ENCODE measurements at places on chromosomes 16 and 17.
A peak's percentile ranks its signal among the peaks of the same experiment; 100 is the strongest.

GRCh38 chr17:20234276-20234675 is 225.1 kb downstream of the SPECC1 start:
- no peak for DNase-seq

DNA sequence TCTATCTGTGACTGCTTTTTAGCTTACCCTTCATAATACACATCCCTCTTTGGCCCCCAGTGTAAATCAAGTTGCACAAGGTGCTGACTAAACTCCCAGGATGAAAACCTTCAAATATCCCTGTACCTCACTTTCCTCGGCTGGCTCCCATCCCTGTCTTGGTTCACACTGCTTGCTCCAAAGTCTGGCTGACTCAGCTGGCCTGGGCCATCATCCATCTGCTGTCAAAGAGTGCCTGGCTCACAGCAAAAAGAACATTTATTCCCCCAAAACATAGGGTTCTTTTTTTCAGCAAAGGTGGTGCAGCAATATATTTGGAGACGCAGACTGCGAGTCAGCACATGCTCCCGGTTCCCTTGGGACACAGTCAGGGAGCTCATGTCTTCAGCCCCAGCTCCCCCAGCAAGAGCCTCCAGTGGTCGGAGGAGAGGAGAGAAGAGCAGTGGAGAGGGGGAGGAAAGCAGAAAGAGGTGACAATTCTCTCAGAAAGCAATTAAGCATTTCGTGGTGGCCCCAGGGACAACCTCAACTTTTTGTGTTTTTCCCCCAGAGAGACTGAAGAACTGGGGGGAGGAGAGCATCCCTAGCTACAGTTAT is 26.1 kb downstream of the GPR142 start:
- DNase-seq, result no peak

DNA sequence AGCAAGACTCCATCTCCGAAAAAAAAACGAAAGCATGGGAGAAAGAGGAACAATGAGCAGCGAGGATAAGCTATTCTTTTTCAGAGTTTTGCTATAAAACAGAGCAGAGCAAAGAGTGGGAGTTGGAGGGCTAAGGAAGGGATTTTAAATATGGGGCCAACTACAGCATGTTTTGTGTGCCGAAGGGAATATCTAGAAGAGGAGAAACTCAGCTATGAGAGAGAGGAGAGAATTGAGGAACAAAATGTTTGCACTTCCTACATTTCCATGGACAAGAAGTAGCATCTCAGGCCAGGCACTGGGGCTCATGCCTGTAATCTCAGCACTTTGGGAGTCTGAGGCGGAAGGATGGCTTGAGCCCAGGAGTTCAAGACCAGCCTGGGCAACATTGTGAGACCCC is 13.1 kb upstream of the GRB2 start:
- DNase-seq, result no peak

DNA sequence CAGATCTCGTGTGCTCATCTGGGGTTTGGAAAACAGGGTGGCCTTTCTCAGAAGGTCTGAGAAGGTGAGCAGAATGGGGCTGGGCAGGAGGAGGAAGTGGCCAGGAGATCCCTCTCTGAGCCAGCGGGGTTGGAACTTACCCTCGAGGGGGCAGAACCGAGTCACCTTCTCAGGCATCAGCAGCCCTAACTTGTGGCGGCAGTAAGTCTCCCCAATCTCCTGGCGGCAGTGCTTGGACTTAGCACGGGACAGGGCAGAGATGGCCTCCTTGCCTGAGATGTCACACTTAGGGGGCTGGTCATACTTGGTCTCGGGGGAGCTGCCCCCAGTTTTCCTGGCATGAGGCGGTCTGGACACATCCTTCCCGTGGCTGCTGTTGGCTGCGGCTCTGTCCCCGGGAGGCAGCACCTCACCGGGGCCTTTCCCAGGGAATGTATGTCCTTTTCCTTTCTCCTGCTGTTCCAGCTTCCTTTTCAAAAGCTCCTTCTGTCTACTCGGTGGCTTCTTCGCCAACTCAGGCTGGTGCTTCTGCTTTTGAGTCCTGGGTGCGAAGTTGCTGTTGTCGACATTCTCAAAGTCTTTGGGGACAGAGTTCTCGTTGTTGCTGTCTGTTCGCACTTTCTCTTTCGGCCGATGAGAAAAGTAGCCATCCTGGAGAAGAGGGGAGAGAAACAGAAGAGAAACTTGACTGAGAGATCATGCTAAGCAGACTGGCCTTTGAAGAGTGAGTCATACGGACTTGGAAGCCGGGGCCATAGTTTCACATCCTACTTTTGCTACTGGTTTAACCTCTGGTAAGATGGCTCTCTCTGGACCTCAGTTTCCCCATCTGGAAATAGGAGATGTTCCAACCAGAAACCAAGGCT is 211.7 kb downstream of the XYLT1 start:
- no peak for DNase-seq

- no peak for DNase-seq
Observed at GRCh38 chr17:44203731-44204440, 4.2 kb upstream of the ATXN7L3 start.

GRCh38 chr17:3512505-3513171 is 36.8 kb downstream of the ASPA start:
- no peak for DNase-seq

GRCh38 chr17:49647256-49647585 is 30.7 kb downstream of the SPOP start:
- no peak for DNase-seq

GRCh38 chr16:67951485-67951884 is 7.6 kb upstream of the LCAT start:
- no peak for DNase-seq

- DNase-seq, result no peak
Observed at GRCh38 chr17:19014628-19015215, 10.2 kb upstream of the FAM83G start.

DNA sequence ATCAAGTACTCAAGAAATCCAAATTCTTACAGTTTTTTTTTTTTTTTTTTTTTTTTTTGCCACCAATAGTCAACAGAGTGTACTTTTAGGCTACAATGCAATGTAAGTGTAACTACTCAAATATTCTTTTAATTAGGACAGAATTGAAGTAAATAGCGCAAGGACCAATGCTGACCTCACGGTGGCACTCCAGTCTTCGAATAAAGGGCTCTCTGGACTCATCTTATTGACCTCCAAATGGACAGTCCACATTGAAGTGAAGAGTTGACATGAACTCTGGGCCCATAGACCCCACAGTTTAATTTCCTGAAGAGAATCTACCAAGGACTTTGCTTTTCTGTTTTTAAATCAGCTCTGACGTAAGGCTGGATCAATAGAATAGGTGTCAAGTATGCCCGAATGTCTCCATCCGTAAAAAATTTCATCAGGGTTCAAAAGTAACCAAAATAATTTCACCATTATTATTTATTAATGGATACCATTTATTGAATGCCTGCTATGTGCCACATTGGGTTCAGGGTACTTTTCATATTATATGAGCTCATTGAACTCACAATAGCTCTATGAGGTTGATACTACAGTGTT is 7.3 kb upstream of the DDX52 start:
- DNase-seq, result no peak

DNA sequence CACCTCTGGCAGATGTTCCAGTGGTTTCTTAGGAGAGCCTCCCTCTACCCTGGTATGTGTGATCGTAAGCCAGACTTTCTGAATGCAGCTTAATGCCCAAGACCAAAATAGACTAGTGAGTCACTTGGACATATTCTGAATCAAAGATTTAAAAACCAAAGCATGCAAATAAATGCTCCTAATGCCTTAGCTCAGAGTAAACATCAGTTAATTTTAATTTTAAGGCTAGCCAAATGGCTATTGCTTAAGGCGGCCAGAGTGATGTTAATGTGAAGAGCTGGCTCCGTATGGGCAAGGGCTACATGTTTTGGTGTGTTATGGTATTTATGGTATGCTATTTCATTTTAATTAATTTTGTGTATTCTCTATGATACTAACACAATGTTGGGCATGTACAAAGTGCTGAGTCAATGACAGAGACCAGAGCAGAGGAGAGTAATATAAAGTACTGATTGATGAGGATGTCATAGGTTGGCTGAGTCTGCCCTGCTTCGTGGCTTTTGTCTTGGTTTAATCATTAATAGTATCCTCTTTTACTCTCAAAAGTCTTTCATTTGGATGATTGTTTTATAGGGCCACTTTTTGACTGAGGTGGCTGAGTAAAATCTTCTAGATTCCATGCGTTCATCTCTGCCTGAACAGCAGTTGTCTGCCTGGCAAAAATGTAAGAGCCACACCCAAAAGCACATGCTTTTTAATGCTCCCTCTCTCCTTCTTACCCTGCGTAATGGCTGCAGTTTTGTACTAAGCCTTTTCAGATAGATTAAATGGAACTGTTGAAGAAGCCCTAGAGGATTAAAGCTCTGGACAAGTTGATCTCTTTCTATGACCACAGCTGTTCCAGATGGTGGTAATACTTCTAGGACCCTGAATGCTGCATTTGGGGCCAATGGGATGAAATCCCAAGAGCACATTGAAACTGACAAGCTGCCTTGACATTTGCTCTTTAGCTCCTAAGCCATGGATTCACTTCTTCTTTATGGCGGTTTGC is 59.6 kb downstream of the MAP2K6 start:
- DNase-seq, result no peak

- no peak for DNase-seq
Observed at GRCh38 chr17:8846768-8847211, 20.7 kb downstream of the PIK3R6 start.

- DNase-seq, result no peak
Observed at GRCh38 chr16:17331991-17332390, 138.8 kb downstream of the XYLT1 start.

- DNase-seq, result no peak
Observed at GRCh38 chr17:74712301-74712700, 422 bp downstream of the CD300LF start.

DNA sequence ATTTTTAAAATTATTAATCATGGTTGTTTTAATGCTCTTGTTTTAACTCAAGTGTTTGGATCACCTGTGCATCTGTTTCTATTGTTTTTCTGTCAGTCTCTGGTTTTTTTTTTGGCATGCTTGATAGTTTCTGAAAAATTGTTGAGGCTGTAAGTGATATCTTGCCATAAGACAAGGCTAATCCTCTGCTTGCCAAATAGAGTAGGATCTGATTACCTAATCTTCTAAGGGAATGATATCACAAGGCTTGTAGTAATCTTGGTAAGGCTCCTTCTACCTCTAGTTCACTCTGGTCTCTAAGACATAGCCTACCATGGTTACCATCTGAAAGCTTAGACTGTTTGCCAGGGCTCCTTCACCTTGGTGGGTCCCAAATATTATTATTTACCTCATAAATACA is 81.0 kb downstream of the ATF7IP2 start:
- DNase-seq, result no peak

GRCh38 chr17:41918314-41919164 is at the start of gene ACLY:
TSS of gene ACLY (minus strand) at chr17:41918951. CDS start at chr17:41913873, 5,078 bp downstream.
- peak; percentile 95 for DNase-seq

DNA sequence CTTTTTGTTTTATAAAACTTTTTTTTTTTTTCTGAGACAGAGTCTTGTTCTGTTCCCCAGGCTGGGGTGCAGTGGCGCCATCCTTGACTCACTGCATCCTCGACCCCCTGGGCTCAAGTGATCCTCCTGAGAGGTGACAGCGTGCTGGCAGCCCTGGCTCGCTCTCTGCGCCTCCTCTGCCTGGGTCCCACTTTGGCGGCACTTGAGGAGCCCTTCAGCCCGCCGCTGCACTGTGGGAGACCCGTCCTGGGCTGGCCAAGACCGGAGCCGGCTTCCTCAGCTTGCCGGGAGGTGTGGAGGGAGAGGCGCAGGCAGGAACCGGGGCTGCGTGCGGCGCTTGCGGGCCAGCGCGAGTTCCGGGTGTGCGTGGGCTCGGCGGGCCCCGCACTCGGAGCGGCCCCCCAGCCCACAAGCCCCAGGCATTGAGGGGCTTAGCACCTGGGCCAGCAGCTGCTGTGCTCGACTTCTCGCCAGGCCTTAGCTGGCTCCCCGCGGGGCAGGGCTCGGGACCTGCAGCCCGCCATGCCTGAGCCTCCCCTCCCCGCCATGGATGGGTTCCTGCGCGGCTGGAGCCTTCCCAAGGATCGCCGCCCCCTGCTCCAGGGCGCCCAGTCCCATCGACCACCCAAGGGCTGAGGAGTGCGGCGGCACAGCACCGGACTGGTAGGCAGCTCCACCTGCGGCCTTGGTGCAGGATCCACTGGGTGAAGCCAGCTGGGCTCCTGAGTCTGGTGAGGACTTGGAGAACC is 49.6 kb upstream of the HELZ start:
- DNase-seq, result no peak

DNA sequence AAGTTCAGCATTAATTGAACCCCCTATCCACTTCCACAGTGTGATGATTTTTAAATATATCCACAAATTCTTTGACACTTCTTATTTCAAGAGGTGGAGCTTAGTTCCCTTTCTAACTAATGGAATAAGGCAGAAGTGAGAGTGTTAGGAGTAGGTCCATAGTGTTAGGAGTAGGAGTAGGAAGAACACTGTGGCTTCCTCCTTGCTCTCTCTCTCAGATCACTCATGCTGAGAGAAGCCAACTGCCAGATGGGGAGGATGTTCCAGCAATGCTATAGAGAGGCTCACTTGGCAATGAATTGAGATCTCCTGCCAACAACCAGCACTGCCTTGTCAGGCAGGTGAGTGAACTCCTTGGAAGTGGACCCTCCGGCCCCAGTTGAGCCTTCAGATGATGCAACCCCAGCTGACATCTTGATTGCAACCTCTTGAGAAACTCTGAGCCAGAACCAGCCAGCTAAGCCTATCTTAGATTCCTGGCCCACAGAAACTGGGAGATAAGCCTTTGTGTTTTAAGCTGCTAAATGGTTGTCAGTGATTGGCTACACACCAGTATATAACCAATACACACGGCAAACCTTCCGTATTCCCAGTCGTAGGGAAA is 44.3 kb downstream of the SPECC1 start:
- no peak for DNase-seq

GRCh38 chr16:78842950-78843349 is 743.5 kb downstream of the WWOX start:
- no peak for DNase-seq

DNA sequence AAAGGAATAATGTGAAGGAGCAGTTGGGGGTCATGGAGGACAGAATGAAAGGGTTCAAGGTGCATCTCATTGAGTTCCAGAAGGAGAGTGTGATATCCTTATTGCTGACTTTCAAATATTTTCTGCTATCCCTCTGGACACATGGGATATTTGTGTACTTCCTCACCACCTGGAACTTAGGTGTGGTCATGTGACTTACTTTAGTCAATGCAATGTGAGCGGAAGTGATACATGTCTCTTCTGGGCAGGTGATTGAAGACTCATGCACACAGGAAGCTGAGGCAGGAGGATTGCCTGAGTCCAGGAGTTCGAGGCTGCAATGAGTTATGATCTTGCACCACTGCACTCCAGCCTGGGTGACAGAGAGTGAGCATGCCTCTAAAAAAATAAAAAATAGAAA is 36.7 kb upstream of the TANC2 start:
- no peak for DNase-seq

- no peak for DNase-seq
Observed at GRCh38 chr16:66206363-66206762, 160.1 kb upstream of the CDH5 start.

Data from NCI-H187 (cell line).